ENCODE measurements at places on chromosomes 11 and 22.
A peak's percentile ranks its signal among the peaks of the same experiment; 100 is the strongest.

DNA sequence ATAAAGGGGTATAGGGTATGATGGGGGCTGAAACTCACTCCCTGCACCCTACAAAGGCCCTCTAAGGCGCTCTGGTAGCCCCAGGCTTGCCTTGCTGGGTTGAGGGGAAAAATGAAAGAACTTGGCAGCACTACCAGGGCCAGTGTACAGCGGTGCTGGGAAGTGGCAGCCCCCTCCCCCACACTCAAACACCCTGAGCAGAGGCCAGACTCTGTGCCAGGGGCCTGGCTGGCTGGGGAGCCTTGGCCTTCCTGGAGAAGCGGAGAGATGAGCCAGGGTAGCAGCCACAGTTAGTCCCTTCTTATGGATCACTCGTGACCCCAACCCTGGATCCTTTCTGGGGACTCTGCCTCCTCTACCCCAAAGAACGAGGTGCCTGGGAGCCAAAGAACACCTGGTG, 2.7 kb downstream of the TMEM134 start:
- no peak for DNase-seq

DNA sequence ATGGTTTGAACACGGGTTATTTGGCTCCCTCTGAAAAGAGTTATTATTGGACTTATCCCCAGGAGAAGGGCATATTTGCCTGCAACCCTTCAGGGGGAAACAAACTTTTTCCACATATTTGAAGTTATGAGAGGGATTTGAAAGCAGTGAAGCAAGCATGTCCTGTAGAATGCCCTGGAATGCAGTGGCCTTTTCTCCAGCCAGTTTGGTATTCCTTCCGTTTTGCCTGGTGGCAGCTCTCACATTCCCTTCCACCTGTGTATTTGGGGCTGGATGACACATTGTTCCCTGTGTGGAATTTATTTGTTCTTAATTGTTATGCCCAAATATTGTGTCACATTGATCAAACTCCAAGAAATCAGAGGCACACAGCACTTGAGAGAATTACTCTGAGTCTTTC, 59.0 kb downstream of the OSBP2 start:
- DNase-seq: no peak

- DNase-seq: no peak
Observed at GRCh38 chr11:77090046-77090372, 12.6 kb upstream of the OMP start.

DNA sequence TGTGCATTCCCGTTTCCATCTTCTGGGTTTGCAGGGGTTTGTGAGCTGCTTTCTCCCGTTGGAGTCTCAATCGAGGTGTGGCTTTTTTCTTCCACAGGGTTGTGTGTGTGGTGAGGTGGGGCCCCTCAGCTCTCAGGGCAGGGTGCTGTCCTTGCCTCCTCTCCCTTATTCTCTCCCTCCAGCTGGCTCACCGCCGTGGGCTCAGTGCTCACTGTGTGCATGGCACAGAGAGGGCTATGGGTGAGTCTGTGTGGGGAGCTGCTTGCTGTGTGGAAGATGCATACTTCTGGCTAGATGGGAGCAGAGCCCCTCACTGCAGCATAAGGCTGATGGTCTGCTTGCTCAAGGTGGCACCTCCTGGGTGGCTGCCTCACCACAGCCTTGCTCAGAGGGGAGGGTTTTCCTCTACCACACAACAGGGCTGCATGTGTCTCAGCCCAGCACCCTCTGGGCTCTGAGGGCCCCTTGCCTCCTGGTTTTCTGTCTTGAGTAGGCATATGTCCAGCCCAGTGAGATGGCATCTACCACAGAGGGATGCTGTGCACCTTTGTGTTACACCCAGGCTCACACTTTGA, 203.1 kb upstream of the B3GAT1 start:
- DNase-seq: no peak

GRCh38 chr11:12767027-12767426, 92.8 kb downstream of the TEAD1 start:
- no peak for DNase-seq

DNA sequence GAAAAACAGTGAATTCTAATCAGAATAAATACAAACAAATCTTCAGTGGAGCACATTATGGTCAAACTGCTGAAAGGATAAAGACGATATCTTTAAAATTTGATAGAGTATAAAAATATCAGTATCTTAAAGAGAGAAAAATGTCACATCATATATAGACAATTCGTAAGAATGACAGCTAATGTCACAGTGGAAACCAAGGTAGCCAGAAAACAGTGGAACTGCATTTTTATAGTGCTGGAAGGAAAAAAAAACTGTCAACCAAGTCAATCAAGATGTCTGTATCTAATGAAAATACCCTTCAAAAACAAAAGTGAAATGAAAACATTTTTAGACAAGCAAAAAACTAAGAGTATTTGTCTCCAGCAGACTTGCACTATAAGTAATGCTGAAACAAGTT, 73.4 kb upstream of the HMGXB4 start:
- no peak for DNase-seq

DNA sequence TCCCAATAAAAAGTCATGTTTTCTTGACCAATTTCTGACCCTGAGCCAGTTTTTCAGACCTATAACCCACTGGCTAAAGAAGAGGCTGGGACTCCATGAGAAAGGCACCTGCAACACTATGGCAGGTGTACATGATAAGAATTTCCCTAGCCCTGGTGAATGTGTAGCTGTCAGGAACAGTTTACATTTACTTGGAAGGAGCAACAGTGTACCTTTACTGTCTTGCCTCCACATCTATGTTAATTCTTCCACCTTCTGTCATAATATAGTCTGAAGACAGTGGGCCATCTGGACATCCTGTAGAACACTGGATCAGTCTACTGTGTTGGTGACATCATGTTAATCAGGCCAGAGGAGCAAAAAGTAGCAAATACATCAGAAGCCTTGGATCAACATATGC, 72.1 kb upstream of the CD82 start:
- peak; percentile 8 for DNase-seq

DNA sequence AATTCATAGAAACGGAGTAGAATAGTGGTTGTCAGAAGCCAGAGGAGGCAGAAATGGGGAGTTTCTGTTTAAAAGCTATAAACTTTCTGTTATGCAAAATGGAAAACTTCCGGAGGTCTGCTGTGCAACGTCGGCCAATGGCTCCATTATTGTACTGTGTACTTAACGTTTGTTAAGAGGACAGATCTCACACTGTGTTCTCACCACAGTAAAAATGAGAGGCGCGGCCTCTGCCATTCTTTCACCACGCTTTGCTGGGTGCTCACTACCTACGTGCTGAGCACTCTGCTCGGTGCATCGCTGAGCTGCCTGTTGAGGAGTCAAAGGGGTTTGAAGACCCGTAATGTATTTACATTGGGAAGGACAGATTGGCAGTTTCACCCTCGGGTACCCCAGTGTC, 218.8 kb upstream of the B3GAT1 start:
- DNase-seq: no peak

DNA sequence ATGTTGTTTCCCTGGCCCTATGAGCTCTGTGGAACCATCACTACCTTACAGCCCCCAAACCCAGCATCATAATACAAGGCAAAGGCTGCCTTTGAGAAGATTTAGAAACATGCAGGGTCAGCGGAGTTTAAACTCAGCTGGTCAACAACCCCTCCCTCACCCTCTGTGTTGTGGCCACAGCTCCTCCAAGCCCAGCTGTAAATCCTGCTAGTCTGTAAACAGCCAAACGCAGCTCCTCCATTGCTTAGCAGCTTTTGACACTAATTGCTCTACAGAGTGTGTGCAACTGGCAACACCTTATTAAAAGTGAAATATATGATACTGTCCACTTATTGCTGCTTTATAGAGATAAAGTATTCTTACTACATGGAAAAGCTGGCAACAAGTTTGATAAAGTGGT, 29.1 kb downstream of the OPCML start:
- DNase-seq: no peak

- no peak for DNase-seq
Observed at GRCh38 chr11:72823105-72823804, 9.0 kb downstream of the ATG16L2 start.

- no peak for DNase-seq
Observed at GRCh38 chr11:76073724-76074123, 132.6 kb downstream of the WNT11 start.

DNA sequence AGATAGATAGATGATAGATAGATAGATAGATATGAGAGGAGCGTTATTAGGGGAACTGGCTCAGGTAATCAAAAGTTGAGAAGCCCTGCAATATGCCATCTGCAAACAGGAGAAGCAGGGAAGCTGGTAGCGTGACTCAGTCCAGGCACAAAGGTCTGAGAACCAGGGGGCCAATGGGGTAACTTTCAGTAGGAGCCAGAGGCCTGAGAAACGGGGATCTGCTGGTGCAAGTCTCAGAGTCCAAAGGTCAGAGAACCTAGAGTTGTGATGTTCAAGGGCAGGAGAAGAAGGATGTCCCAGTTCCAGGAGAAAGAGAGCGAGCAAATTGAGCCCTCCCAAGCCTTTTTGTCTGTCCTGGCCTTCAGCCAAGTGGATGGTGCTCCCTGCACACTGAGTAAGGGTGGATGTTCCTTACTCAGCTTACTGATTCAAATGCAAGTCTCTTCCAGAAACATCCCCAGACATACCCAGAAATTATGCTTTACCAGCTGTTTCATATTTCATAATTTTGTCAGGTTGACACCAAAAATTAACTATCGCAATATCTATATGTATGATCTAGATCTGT, 87.8 kb upstream of the SLC22A12 start:
- DNase-seq: no peak

DNA sequence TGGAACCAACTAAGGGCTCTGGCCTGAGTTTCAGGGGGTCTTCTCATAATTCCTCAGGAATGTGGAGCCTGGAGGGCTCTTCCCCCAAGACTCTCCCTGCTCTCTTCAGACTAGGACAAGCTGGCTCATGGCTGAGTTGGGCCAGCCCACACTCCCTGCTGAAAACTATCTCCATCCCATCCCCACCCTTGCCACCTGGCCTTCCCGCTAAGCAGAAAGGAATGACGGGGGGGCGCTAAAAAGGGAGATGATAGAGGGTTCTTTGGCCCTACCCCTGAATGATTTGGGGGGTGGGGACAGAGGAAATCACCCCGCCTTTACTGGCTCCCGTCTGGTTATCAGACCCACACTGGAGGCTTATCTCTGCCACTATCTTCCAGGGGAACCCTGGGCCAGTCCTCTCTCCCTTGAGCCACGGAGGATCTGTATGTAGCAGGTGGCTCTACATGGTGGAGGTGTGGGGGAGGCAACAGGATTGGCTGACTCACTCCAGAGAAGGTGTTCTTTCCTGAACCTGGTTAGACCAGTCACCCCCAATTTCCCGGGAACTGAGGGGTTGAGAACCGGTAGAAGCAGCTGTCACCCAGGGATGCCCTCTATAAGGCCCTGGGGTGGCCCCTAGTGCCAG, 5.7 kb downstream of the SMTN start:
- DNase-seq: no peak

GRCh38 chr22:37842015-37842793, 1.9 kb downstream of the ANKRD54 start:
- DNase-seq: no peak

GRCh38 chr11:35838071-35838470, 105.8 kb upstream of the LDLRAD3 start:
- DNase-seq: no peak

GRCh38 chr11:128450882-128451651, 136.3 kb downstream of the ETS1 start:
- DNase-seq: no peak

GRCh38 chr11:72975778-72976521, 161.7 kb downstream of the ATG16L2 start:
- no peak for DNase-seq

- DNase-seq: no peak
Observed at GRCh38 chr11:68803766-68804165, 38.0 kb downstream of the CPT1A start.

GRCh38 chr11:1224491-1225385, 1.9 kb downstream of the MUC5B start:
- DNase-seq: no peak

DNA sequence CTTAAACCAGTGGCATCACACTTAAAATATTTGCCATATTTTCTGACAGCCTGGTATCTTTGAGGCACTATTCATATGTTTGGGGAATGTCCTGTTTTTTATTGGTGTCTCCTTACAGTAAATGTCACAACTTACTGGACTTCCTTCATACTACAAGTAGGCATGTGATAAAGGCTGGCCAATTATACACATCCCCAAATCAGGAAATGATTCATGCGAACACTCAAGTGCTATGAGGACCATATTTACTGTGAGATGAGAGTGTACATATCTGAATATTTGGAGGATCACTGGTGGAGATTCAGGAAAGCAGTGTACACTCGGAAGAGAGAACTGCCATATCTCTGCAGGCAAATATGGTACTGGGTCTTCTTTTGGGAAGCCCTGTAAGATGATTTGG, 913.8 kb upstream of the CHORDC1 start:
- no peak for DNase-seq

- peak; percentile 51 for DNase-seq
Observed at GRCh38 chr11:890794-891540, 19.6 kb downstream of the CHID1 start.

DNA sequence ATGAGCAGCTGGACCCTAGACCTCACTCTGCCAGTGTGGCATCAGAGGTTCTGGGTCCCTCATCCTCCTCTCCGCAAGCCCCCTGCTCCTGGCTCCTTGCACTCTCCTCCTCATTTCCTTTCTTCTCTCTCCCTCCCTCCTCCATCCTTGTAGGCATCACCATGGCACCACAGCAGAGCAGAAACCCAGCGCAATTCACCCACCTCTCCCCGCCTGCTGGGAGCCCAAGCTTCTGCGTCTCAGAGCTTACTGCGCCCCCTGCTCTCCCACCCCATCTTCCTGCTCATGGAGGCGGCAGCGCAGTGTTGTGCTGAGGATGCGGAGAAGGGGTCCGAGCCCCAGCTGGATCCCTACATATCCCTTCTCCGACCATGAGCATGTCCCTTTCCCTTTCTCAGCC, 1.7 kb downstream of the CHRM1 start:
- DNase-seq: no peak

DNA sequence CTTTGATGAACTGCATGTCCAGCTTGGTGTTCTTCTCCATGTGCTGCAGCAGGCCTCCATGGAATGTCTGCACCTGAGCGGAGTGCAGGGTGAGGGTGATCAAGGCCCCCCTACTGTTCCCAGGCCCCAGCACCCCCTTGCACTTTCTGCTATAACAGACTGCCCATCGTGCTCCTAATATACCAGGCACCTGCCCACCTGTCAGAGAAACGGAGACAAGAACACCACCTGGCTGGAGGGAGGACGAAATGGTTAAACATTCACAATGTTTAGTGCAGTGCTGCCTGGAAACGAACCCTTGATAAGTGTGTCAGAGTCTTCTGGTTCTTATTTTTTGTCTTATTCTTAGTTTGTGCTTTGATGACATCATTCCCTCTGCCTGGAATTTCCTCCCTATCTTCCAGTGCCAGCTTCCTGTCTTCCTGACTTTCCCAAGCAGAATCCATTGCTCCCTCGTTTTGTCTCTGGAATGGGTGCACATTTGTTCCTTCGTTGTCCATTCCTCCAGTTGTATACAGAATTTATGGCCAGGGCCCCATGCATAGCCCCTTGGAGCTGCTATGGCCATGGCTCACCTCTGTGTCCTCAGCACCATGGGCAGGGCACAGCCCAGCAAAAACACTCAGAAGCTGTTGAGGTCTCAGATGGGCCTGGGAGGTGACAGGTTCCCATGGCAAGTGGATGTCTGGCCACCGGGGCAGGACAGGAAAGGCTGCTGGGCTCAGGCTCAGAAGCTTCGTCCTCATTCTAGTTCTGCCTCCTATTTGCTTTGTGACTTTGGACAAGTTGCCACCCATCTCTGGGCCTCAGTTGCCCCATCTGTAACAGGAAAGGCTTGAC, 11.9 kb downstream of the BAIAP2L2 start:
- DNase-seq: no peak

GRCh38 chr11:124329787-124330478, 9.9 kb upstream of the OR8D2 start:
- no peak for DNase-seq

- peak; percentile 69 for DNase-seq
Observed at GRCh38 chr11:111565114-111565720, 24.7 kb downstream of the LAYN start.

Measured in NCI-H2171 treated with DMSO at 0.1 percent for 48 hours (cell line).